ENCODE measurements at places on chromosomes 12 and 14.

GRCh38 chr12:13337791-13338190 lies 141.3 kb downstream of the EMP1 start:
- DNase-seq = no peak

- no peak for DNase-seq
Observed at GRCh38 chr14:92780444-92781232, 13.5 kb upstream of the GOLGA5 start.

DNA sequence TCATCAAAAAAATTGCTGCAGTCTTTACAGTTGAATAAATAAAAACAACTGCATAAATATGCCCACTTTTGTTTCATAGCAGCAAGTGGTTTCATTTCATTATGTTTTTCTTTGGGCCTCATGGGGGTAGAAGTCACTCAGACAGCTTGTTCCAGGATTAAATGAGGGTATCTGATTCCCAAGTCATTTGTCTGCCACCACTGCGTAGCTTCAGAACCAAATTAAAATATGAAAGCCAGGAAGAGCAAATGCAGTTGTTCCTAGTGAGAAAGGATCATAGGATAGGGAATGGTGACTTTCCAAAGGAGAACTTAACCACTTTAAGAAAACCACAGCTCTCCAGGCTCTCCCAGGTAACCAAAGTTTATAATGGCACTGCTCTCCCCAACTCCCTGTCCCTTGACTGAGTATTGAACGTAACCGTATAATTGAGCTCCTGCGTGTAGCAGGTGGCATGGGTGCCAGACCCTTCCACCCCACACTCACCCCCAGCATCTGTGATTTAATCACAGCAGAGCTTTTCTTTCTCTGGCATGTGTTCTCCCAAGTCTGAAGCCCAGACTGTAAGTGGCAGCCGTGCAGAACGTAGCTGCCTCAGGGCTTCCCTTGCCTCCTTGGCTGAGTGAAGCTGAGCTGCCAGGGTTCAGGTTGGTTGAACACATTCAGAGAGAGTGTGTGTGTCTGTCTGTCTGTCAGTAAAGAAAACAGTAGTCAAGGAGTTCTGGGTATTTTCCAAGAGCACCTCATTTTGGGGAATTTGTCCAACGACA lies 11.3 kb upstream of the KCNH3 start:
- no peak for DNase-seq

DNA sequence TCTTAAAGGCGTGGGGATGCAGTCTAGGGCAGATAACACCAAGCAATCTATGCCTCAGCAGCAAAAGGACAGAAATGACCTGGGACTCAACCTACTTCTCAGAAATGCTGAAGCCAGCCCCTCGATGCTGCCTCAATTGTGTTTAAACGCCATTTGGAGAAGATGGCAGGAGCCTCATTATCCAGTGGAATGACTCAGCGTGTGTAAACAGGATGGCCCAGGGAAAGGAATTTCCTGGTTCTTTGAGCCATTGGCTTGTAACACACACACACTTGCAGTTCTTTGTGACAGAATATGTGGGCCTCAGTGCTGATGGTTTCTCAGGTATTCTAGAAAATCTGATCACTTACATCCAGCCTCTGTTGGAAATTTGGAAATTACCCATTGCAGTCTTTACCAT lies 154.3 kb downstream of the NTF3 start:
- DNase-seq = no peak

GRCh38 chr12:46303039-46303666 lies 34.3 kb upstream of the SLC38A1 start:
- DNase-seq = no peak

DNA sequence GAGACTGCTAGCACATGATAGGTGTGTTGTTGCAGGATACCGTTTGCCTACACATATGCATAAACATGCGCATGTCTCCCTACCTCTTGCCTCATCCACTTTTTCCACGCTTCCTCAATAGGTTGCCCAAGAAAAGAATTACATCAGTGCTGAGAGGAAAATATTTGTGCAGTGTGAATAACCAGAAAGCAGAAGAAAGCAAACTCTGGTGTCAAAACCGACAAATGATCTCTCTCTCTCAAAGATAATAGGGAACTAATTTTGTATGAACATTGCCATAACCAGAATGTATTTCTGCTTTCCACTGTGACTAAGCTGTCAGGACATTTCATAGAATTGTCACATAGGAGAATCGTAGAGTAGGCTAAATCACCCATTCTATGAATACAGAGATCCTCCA lies 1.3 kb downstream of the CLEC7A start:
- DNase-seq = no peak

- DNase-seq = no peak
Observed at GRCh38 chr12:39074063-39074462, 168.7 kb upstream of the CPNE8 start.

DNA sequence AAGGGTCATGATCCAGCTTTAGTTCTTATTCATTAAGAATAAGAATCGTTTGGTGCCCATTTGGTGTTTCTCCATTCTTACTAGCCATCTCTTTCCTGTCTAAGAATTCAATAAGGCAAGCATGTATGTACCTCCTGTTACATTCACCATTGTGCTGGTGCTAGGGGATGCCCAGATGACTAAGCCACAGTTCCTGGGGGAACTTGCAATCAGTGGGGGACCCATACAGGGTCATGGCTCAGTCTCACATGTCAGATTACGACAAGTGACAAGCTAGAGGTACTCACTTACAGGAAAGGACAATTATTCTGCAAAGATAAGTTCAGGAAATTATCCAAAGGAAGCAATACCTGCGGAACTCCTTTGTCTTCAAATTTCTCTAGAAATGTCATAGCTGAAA lies 125.4 kb downstream of the STXBP6 start:
- DNase-seq = no peak

DNA sequence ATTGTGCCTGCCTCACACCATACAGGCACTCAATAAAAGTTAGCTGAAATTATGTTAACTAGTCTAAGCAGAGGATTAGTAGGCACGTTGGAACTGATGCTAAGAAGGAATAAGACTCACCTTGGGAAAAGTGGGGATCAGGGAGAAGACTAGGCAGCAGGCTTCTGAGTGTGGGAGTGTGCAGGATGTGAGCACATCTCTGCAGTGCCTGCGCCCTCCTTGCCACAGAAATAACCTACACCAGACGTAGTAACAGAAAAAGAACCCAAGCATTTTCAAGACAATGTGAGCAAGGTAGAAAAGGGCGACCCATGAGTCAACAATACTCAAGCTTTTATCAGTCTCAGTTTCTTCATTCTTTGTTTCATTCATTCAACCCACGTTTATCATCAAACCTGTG lies 113.9 kb downstream of the CACNA1C start:
- no peak for DNase-seq

GRCh38 chr12:51415931-51416330 lies 8.7 kb upstream of the SLC4A8 start:
- DNase-seq = no peak

DNA sequence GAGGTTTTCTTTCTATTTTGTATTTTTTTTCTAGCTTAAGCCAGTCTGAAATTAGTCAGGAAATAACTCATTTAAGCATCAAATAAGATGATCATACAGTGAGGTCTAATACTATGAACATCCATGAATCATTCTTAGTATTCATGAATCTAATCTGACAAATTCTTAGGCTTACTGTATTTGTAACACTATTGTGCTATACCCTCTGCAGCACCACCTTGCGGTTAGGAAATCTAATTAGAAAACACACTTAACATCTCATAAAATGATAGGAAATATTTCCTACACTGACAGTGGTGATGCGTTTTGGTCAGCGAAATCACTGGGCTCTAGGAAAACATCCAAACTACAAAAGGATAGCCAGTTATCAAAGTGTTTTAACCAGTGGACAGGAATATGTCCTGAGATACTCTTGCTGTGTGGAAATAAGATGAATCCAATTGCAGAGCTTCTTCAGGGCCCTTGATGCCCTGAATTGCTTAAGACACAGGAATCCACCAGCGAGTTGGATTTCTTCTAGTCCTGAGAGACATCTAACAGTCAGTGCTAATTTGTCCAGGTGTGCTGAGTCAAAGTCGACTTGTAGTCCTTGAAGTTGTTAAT lies 109.3 kb upstream of the MYF6 start:
- no peak for DNase-seq

GRCh38 chr12:129409281-129409680 lies 494.5 kb downstream of the TMEM132D start:
- no peak for DNase-seq

DNA sequence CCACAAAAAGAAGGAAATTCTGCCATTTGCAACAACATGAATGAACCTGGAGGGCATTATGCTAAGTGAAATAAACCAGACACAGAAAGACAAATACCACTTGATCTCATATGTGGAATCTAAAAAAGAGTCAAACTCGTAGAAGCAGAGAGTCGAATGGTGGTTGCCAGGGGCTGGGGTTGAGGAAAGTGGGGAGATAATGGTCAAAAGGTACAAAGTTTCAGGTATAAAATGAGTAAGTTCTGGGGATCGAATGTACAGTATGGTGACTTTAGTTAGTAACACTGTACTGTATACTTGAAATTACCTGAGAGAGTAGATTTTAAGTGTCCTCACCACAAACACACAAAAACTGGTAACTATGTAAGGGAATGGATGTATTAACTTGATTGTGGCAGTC lies 129.4 kb downstream of the PPM1H start:
- DNase-seq = no peak

- no peak for DNase-seq
Observed at GRCh38 chr12:2652401-2653081, 142.2 kb upstream of the FKBP4 start.

DNA sequence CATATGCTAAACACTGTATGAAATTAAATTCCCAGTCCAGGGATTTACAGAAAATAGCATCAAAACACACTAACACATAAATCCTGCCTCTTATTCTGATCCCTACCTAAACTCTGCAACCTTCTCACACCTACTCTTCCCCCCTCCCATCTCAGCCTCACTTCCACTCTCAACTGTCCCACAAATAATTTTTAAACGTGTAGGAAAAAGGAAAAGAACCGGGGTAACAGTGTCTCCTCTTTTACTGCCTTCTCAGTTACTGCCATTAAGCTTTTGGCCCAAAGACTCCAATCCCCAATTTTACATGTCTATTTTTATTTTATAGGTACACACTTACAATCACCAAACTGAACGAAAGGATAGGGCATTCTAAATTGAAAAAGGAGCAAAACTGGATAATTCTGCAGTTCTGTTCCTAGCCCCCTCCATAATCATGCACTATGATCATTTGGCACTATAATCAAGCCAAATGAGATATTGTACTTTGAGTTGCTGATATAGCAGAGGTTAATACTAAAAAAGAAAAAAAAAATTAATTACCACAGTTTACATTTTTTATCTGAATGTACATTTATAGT lies 2.9 kb downstream of the DUSP16 start:
- DNase-seq = no peak

DNA sequence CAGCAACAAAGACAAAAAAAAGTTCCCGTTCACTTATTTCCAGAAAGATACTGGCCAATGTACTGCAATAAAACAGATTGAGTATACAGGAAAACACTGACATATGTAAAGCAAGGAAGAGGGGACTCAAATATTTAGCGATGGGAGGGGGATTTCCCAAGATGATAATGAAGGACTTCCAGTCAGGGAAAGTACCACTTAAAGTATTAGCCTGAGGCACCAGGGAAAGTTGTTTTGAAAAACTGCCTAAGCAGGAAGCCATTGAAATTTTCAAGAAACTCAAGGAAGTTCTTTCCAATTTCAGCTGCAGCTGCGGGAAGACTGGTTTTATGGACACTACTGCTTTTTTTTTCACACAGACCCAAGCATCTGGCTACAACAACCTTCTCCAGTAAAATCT lies 1007.4 kb upstream of the NOVA1 start:
- no peak for DNase-seq

DNA sequence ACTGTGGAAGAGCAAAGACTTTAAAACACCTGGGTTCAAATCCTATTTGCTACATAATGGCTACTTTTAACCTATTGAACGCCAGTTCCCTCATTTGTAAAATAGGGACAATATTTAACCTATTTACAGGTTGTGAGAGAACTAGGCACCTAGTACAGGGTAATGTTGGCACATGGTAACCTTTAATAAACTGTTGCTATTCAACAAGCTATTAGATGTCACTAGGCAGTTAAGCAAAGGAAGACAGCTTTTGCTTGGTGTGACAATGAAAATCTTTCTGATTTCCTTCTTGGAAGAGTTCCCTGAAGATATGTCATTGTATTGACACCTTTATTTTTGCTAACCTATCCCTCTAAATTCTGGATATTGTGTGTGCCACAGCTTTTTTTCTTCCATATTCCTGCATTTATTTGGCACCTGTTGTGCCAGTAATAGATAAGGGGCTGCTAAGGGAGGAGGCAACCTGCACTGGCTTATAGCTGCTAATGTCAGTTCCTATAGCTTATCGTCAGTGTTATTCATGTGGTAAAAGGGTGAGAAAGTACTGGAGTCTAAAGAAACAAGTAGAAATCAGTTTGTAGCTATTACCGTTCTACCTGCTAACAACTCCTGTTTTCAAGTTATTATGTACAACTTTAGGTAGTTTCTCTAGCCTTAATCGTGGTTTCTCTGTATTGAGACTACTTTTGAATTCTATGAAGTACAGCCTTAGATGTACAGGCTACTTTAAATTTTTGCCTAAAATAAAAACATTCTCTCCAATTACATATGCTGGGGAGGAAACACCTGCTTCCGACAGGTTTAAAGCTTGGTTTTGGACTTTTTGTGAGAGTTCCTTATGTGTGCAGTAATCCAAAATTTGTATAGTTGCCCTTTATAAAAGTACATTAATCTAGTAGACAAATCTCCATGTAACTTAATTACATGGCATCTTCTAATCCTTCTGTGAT lies 24.3 kb downstream of the HIF1A start:
- no peak for DNase-seq

DNA sequence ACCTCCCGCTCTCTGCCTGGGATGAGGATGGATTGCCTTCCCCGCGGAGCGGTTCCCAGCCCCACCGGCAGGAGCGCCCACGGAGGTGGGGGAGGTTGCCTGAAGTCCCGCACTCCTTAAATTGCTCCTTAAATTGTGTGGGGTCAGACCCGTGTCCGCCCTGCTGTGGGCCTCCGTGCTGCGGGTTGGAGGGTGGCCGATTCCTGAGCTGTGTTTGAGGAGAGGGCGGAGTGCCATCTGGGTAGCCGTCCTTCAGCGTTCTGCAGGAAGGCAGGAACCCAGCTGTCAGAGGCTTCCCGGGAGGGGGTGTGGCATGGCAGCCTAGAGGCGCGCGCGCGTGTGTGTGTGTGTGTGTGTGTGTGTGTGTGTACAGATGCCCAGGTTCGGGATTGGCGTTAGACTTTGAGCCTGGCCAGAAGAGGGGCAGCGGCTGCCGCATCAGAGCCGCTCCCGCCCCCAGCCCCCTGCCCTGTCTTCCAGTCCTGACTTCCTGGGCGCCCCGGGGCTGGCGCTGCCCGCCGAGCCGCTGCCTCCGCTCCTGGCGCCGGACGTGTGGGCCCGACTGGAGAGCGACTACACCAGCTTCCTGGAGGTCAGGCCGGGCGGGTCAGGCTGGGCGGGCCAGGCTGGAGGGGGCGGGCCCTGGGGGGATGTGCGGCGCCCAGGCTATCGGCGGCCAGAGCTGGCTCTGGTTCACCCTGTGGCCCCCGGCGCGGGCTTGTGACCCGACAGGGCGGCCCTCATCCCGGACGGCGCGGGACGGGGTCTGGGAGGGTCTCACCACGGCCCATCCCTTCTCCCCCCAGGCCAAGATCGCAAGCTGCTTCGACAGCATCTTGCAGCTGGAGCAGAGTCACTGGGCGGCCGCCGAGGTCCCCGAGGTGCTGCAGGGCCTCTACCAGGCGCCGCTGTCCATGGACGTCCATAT lies 9.2 kb downstream of the EXOC3L4 start:
- no peak for DNase-seq

All from activated CD4-positive, alpha-beta T cell treated with anti-CD3 and anti-CD28 coated beads for 24 hours (primary cell).